ENCODE measurements at places on chromosomes 13 and 19.

DNA sequence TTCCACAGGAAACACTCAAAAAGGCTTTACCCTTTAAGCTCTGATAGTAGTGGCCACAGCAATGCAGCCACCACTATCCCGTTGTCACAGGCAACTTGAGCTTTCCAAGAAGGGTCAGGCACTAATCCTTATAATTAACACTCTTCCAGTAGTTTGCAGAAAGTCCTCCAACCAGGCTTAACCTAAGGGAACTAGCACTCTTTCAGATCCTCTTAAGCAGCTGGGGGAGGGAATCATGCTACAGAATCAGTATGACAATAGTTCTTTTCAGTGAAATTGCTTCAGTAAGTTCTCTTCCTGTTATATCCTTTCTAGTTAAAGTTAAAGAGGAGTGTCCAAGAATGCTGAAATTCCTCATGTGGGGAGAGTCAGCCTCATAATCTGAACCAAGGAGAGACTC, 82.2 kb downstream of the TNFSF11 start:
- no peak for DNase-seq

- no peak for DNase-seq
Measured at GRCh38 chr19:50722201-50723013, 757 bp upstream of the CLEC11A start.

DNA sequence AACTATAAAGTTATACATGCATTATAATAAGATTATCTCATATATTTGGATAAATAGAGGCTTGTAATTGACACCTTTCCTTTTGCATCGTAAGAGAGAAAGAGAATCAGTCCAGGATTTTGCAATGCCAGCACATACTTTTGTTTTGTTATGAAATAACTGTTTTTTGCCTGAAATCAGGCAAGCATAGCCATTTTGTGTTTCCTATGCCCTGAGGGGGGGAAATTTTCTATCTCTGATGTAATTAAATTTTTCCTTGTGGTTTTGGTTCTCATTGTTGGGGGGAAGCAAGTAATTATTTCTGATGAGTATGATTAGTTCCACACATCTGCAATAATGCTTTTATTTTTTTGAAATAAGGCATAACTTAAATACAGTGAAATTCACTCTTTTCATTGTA, 229.4 kb downstream of the NDFIP2 start:
- no peak for DNase-seq

DNA sequence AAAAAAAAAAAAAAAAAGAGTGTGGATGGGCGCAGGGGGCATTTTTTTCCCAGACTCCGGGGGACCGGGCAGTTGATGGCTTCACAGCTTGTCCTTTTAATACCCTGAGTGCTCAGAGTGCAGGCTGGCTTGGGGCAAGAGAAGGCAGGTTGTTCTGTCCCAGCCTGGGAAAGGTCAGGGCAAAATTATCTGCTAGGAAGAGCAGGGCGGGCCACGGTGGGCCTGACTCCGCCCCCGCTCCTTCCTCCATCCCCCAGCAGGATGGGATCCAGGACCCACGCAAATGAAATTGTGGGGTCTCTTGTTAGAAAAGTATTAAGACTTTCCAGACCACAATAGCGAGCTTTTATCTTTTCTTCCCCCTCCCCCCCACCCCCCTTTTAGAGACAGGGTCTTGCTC, 70.7 kb downstream of the PTPRS start:
- DNase-seq, result no peak

DNA sequence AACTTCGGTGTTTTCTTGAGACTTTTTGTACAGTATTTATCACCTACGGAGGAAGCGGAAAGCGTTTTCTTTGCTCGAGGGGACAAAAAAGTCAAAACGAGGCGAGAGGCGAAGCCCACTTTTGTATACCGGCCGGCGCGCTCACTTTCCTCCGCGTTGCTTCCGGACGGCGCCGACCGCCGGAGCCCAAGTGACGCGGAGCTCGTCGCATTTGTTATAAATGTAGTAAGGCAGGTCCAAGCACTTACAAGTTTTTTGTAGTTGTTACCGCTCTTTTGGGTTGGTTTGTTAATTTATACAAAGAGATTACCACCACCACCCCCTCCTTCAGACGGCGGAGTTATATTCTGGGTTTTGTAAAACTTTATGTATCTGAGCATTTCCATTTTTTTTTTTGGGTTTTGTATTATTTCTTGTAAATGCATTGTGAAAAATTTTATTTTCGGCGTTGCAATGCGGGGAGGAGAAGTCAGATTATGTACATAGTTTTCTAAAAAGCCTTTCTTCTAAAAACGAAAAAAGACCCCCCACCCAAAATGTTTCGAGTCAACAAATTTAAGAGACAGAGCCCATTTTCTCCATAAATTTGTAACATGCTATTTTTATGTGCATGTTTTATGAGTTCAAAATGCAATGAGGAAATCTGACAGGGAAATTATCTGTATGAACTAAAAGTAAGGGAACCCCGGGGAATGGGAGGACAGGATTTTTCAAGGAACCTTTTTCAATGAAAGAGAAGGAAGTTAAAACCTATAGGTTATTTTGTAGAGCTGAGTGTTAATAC, 2.3 kb downstream of the SOX1 start:
- no peak for DNase-seq

DNA sequence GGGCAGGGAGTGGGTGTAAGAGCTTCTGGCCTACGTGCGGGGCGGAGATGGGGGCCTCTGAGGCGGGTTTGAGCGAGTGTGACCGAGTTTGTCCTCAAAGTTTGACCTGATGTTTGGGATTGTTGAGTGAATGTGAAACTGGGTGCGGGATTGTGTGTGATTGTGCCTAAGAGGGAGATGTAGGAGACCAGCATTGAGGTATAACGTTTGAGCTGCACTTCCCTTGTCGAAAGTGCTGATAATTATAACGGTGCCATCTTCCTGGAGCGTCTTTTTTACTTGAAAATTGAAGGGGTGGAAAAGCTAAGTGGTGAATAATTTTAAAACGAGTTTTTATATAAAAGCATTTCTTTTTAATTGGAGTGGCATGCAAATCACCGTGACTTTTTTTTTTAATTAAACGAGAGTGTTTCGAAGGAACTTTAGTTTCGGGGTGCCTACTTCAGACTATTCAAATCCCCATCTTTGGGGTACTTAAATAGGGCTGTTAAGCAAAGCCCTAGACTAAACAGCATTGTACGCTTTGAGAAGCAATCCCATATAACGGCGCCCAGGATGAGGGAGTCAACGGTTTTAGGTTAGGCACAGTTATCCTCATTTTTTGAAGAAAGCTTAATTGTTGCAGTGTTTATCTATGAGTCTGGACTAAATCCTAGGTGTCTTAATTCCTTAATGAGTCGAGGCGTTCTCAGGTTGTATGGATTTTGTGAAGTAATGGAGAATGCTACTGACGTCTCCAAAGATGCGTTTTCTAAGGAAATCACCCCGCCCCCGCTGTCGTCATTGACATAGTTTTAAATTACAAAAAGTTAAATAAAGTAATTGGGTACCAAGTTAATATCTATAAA, 594 bp downstream of the ZNF146 start:
- no peak for DNase-seq

DNA sequence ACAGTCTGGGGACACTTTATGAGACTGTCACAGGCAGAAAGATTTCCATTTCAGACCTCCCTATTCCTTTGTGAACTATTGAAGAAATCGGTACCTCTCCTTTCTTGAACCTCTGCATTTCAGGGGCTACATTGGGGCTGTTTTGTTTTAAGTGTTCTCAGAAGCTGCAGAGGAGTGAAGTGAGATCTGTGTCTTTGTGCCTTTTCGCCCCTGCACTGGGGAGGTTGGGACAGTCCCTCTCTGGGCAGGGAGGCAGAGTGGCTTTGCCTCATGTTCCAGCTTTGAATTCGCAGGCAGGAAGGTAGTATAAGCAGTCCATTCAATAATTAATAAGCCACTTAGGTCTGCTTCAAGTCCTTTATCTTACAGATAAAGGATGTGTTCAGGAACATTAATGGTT, 9.5 kb upstream of the AMER2 start:
- no peak for DNase-seq
